ENCODE measurements at places on chromosomes 2 and 18.

DNA sequence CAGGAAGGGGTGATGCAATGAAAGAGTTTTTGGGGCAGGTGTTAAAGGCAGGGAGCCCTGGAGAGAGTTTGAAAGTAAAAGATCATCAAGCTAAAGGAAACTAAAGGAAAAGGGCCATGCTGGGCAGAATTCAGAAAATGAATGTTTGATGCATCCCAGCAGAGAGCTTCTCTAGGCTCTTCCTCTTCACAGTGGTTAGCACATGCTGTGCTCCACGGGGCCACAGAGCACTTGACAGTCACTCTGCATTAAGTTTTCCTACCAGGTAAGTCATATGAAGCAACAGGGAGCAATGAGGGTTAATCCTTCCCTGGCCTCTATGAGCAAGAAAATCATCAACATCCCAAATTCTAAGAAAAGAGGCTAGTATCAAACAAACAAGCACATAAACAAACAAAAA lies 895.2 kb downstream of the TRIB2 start:
- DNase-seq: no peak

DNA sequence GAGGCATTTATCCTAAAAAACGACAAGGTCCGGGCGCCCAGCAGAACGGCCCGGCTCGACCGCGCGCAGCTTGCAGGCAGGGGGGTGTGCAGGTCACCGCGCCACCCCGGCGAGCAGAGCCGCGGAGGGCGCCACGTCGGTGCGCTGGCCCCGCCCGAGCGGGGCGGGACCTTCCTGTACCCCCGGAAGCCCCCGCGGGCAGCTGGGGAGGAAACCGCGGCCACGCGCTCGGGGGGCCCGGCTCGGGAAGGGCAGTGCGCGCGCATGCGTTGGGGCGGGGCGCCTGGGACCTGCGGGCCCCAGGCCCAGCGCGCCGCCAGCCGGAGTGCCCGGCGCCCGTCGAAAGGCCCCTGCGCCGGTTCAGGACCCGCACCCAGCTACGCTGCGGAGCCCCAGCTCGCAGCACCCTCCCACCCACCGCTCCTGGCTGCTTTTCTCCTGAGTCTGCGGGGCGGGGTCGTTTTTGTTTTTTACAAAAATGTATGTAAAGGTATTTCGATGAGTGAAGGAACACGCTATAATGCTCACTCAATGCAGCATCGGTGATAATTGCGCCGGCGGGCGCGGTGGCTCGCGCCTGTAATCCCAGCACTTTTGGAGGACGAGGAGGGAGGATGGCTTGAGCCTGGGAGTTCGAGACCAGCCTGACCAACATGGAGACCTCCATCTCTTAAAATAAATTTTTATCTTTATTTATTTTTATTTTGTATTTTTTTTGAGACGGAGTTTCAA lies 47.7 kb upstream of the POMC start:
- no peak for DNase-seq

DNA sequence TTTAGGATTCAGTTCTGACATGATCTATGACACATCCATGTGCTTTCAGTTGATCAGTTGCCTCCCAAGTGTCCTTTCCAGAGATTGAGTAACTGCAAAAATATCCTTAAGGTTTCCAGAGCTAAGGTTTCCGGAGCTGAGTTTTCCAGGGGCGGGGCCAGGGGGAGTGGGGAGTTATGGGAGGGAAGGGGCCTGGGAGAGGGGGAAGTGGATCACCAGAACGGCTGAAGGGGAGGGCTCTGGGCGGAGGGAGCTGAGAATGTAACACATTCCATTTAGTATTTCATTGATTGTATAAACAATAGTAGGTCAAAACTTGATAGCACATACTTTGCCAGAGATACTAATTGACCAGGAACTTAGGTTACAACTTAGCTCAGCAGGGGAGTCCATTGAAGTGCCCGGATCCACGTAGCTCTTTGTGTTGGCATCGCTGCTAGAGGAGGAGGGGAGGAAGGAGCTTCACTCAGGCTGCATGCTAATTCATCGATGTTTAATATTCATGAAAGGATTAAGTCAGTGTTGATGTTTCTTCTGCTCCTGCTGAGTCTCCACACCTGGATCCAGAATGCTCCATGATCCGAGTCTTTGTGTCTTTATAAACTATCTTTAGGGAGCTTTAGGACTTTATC lies 289.8 kb downstream of the ALPK2 start:
- no peak for DNase-seq

GRCh38 chr18:45666006-45666405 lies 50.7 kb downstream of the SLC14A2 start:
- no peak for DNase-seq

DNA sequence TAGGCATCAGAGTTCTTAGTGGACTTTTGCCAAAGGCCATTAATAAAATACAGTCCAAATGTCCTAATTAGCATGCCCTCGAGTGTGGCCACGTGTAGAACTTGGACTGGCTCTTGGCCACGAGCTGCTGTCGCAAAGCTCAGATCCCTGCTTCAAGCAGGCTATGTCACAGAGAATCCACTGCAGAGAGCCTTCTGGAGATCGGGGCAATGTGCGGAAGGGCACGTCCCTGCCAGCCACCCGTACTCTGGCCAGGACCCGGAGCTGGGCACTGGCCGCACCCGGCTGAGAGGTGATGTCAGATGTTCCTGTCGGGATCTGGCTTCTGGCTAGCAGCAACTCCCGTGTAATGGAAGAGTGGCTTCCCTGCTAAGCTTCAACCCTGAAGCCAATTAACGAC lies 432.7 kb upstream of the ID2 start:
- DNase-seq: no peak

DNA sequence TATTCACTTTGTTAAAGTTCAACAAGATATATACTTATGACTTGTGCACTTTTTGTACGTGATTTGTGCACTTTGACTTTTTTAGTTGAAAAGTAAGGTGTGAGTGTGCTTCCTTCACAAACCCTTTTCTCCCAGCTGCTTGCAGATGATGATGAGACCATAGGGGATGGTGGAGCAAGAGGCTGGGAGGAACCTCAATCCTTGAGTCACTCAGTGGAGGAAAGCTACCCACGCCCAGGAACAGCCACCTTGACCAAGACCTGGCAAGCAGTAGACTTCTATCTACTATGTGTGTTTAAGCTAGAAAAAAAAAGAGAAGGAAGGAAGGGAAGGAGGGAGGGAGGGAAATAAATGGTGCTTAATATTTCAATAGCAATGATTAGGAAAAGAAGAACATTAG lies 25.2 kb upstream of the TAF1B start:
- no peak for DNase-seq
